HCT116 (cell line): ENCODE measurements at places on chromosomes 5 and 9.

GRCh38 chr5:150690760-150691159 lies 10.1 kb downstream of the RBM22 start:
- no peak for DNase-seq

- no peak for DNase-seq
Measured at GRCh38 chr9:18357321-18357720, 116.6 kb upstream of the ADAMTSL1 start.

- no peak for DNase-seq
Measured at GRCh38 chr9:27090711-27091110, 18.3 kb upstream of the TEK start.

- no peak for DNase-seq
Measured at GRCh38 chr5:151751091-151751490, 7.3 kb downstream of the ATOX1 start.

GRCh38 chr5:126499853-126500342 lies 76.7 kb downstream of the GRAMD2B start:
- peak; percentile 24 for DNase-seq

- DNase-seq = no peak
Measured at GRCh38 chr5:26645659-26646058, 392.7 kb downstream of the CDH9 start.

DNA sequence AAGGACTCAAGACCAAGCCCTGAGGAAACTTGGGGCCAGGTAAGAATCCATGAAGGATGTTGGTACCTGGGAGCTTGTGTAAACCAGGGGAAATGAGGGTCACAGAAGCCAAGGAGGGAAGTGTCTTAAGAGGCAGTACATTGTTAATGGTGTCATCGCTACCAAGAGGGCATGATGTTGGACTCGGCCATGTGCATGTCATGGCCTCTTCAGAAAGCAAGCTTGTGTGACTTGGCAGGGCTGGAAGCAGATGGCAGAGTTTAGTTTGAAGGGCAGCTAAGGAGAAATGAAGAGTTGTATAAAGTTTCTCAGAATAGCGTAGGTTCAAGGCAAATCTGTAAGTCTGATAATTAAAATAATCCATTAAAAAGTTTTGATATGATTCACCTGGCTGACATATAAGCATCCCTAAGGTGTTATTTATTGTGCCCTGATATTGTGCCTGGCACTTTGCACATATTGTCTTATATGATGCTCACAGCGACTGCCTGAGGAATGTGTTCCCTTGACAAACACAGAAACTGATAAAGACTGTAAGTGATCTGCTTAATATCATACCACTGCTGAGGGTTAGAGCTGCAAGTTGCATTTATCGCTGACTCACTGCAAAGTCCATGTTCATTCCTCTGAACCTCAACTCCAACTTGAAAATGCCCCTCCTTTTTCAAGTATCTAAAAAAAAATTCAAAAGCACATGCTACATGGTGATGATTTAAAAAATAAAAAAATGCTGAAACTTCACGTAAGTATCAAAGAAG lies 81.3 kb upstream of the PTPN3 start:
- DNase-seq = no peak

GRCh38 chr9:121277518-121278295 lies 9.7 kb downstream of the GSN start:
- no peak for DNase-seq

DNA sequence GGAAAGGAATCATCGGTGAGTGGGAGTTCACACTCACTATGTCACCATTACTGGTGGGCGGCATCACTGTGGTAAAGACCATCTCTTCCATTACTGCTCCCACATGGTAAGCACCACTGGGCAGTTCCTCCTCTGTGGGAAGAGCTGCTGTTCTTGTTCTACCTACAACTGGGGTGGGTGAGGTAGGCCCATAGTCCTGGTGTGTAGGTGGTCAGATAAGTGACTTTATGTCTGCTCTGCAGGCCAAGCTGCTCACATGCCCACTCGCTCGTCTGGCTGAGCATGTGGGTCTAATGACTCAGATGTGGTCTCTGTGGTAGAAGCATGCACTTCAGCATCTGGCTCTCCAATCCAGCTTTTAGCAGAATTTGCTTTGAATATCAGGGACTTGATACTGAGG lies 82.9 kb downstream of the TMEM215 start:
- no peak for DNase-seq

GRCh38 chr5:169223595-169223953 lies 77.4 kb downstream of the SLIT3 start:
- no peak for DNase-seq
